ENCODE measurements at places on chromosomes 12 and 14. TPM values are rescaled to one million over a fixed set of nuclear protein-coding genes. Genes with fewer than 3 reads are reported as not detected.

The LBHD2 gene
- not detected for total RNA-seq

The SHMT2 gene
- total RNA-seq: 91.3 TPM

The HHIPL1 gene
- total RNA-seq: 2.6 TPM

The ARMH4 gene
- 6.8 TPM for total RNA-seq

The SLC7A7 gene
- total RNA-seq: 15.1 TPM

The ERP27 gene
- total RNA-seq: not detected

The ETFBKMT gene
- 2.1 TPM for total RNA-seq

The TTC8 gene
- total RNA-seq: 12.0 TPM

The SERPINA9 gene
- total RNA-seq: not detected

The POU6F1 gene
- total RNA-seq: 2.6 TPM
